ENCODE measurements at places on chromosomes 13 and 19.
A peak's percentile ranks its signal among the peaks of the same experiment; 100 is the strongest.

- DNase-seq, result no peak
Observed at GRCh38 chr13:109226631-109227030, 559.8 kb downstream of the IRS2 start.

DNA sequence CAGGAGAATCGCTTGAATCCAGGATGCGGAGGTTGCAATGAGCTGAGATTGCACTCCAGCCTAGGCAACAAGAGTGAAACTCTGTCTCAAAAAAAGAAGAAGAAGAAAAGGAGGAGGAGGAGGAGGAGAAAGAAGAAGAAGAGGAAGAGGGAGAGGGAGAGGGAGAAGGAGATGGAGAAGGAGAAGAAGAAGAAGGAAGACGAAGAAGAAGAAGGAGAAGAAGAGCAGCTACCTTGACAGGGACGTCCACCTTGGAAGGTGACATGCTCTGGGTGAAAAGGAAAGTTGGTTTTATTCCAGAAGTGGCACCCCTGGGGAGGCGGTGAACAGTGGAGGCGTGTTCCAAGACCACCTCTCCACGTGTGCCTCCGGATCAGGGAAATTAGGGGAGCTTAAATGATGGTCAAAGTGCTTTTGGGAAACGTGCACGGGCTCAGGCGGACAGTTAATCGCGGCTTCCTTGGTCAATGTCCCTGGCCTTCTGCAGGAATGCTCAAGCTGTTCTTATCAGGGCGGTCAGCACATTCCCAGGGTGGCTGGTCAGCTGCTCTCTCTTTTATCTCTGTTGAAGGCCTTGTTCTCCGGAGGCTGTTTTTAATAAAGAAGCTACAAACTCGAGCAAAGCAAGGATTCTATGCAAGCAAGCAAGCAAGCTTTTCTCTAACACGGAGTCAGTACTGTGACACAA lies 78.9 kb upstream of the PEG3 start:
- no peak for DNase-seq

DNA sequence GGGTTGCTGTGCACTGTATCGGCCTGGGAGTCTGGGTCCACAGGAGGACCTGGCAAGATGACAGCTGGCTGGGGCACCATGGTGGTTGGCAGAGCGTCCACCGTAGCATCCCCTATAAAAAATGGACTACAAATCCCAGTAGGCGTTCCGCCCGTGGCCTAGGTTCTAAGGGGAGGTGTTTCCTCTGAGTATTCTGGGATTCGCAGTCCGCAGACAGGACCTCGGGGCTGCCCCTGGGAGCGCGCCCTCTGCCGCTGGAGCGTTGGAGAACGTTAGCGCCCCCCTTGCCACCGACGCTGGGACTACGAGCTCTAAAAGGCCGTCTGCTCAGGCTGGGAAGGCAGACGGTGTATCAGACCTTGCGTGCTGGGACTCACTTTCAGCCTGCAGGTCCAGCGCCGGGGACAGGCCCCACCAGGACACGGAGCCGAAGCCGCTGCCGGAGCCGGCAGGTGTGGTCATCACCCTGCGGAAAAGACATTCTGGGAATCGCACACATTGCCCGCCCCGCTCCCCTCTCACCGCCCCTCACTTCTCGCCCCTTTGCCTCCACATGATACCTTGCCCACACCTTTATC lies 372 bp downstream of the DNAAF3 start:
- DNase-seq, result peak; percentile 65

DNA sequence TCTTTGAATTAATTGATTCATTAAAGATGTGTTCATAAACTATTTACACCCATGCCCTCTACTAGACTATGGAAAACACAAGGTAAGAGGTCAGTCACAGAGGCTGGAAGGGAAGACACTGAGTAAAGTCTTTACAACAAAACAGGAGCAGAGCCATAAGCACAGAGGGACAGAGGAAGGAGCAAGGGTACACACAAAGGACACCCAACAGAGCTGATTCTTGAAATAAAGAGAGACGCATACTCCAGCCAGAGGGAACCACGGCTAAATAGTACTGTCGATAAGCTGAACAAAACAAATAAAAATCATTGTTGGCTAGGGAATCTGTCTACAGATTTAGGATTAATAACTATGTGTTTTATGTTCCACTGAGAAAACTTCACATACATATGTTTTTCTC lies 289.2 kb downstream of the EFNB2 start:
- no peak for DNase-seq

GRCh38 chr13:60009300-60010253 lies 154.2 kb downstream of the DIAPH3 start:
- peak; percentile 10 for DNase-seq

DNA sequence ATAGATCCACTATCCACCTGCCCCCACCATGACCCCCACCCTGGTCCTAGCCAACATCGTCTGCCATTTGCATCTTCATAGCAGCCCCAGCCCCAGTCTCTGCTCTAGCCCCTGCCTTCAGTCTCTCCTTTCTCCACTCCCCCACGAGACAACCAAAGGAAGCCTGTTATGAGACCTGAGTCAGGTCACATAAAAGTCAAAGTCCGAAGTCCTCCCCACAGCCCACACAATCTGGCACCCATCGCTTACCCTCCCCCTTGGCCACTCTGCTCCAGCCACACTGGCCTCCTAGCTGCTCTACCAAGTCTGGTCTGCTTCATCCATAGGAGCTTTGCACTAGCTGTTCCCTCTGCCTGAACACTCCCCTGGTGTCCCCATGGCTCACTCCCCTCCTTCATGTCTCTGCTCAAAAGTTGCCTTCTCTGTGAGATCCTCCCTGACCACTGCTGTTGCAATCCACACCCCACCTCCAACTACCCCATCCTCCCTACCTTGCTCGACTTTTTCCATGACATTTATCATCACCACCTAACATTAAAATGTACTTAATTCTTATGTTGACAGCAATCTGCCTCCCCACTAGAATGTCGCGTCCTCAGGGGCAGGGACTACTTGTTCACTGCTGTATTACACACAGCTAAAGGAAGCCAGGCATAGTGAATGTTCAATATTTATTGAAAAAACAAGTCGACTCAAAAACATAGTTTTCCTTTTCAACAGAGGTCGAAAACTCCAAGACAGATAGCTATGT lies 1.2 kb upstream of the PLEKHG2 start:
- peak; percentile 71 for DNase-seq

GRCh38 chr13:27446986-27447583 lies 3.3 kb downstream of the MTIF3 start:
- no peak for DNase-seq

- peak; percentile 60 for DNase-seq
Observed at GRCh38 chr19:3404324-3405260, 38.2 kb downstream of the NFIC start.

DNA sequence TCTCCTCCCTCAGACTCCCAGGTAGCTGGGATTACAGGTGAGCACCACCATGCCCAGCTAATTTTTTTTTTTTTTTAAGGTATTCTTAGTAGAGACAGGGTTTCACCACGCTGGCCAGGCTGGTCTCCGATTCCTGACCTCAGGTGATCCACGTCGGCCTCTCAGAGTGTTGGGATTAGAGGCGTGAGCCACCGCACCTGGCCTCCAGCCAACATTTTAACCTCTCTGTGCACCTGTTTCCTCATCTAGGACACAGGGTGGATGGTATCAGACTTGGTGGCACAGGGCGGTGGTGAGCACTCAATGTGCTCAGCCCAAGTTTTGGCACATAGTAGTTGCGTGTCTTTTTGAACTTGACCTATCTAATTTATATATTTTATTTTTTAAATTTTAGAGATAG lies 12.5 kb downstream of the APBA3 start:
- DNase-seq, result no peak

DNA sequence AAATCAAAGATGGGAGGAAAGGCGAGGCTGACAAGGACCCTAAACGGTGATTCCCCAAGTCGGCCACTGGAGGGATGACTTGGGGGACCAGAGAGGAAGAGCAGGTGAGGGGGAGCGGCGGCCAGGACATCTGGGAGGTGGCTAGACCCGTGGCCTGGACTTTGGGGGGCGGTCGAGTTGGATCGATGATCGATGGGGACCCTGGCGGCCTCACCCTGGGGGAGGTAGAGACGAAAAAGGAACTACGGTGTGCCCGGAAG lies 7.7 kb upstream of the CIRBP start:
- no peak for DNase-seq

- peak; percentile 11 for DNase-seq
Observed at GRCh38 chr13:32415019-32415418, 12.9 kb downstream of the N4BP2L1 start.

DNA sequence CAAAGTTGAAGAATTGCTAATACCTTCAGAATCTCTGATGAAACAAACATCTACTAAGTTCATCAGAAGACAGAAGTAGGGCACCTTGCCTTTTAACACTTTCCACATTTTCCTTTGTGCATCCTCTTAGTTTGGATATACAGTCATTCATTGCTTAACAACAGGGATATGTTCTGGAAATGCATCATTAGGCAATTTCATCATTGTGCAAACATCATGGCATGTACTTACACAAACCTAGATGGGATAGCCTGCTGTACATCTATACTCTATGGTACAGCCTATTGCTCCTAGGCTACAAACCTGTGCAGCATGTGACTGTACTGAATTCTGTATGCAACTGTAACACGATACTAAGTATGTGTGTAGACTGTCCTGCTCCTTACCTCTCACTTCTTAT lies 169.8 kb downstream of the SUCLA2 start:
- DNase-seq, result peak; percentile 80

DNA sequence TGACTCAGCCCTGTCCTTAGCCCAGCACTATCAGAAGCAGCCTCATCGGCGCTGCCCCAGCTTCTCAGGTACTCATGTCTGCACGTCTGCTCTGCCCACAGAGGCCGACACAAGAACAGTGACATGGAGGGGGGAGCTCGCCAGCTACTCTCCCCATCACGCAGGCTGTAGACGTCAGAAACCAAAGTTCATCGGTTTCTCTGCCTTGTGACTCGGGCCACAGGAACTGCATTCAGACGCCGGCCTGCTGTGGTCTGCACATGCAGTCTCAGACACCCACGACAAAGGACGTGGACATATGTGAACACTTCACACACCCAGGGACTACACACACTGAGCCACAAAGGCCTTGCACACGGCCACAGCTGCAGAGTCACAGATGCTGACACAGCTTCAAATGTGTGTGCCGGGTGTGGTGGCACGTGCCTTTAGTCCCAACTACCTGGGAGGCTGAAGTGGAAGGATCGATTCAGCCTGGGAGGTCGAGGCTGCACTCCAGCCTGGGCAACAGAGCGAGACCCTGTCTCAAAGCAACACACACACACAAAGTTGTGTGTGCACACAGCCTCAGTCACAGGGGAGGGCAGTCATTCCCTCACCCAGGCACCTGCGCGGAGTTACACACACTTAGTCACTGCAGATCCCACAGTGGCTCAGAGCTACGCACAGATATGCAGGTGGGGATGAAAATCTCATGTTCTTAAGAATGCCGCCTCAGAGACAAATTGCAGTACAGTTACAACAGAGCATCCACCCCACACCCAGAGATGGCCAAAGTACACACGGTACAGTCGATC lies 4.9 kb upstream of the ZFP36 start:
- DNase-seq, result peak; percentile 97

All from bronchial epithelial cell (primary cell).